Activated T-cell treated with anti-CD3 and anti-CD28 coated beads for 24 hours (primary cell): ENCODE measurements at places on chromosomes 1 and 21.
A peak's percentile ranks its signal among the peaks of the same experiment; 100 is the strongest.

DNA sequence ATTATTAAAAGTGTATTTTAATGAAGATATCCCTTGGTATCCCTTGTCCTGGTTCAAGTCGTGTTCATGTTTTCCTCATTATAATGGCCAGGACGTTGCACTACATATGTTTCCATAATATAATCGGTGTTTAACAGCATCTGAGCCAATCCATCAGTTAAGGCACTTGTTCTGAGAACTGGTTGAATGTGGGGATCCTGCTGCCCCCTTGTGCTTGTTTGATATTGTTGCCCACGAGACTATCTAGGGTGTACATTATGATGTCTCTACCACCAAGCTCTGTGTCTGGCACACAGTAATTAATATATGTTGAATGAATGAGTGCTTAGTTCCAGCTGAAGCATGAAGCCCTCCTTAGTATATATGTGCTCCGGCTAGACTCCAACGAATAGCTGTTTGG, 193.0 kb downstream of the CACNA1E start:
- DNase-seq: no peak

DNA sequence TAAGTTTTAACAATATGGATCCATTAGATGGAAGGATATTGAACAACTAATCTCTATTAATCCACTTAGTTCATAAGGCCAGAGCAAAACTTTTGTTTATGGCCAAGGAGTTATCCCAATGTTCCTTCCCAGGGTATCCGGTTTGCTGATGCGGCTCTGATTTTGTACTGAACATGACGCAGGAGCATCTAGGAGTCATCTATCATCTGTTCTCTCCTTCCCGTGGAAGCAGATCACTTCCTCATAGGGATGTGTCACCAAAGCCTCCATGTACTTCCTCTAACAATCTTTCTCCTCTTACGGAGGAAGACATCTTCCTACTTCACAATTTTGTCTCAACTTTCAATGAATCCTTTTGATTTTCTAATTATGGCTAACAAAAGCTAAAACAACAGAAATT, 206.6 kb downstream of the APP start:
- no peak for DNase-seq

- DNase-seq: no peak
These were observed 286.7 kb downstream of the HLX start for GRCh38 chr1:221165839-221166500.

GRCh38 chr1:64530969-64531692, 61.2 kb downstream of the CACHD1 start:
- DNase-seq: no peak

DNA sequence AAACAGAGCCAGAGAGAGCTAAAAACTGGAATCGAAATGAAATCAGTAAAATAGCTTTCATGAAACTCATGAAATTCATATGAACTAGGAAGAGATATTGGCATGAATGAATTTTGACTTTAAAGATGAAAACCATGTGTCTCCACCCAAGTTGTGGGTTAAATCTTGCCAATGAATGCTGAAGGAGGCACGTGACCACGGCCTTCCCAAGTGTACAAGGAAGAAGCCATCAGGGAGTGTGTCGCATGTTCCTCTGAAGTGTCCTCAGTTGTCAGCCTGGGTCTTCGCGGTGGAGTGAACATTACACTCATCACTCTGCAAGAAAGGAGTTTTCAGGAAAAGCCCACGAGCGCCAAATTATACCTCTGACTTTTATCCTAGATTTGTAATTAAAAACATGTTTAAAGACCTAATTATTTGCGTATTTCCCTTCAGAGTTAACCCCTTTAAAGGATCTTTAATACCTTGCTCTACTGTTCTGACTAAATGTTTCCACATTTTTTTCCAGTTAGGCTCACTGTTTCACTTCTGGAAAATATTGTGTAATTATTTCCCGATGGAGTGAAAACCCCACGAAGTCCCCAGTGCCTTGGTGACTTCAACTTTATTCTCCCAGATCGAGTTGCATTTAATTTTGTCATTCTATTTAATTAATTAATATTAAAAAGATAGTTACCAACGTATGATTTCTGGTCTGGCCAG, 118.3 kb downstream of the DHRS3 start:
- no peak for DNase-seq

- no peak for DNase-seq
These were observed 189.4 kb downstream of the PBX1 start for GRCh38 chr1:164748253-164748899.

GRCh38 chr1:154859151-154859785, 10.8 kb downstream of the KCNN3 start:
- no peak for DNase-seq

GRCh38 chr1:205012391-205013140, 30.4 kb upstream of the CNTN2 start:
- DNase-seq: no peak

DNA sequence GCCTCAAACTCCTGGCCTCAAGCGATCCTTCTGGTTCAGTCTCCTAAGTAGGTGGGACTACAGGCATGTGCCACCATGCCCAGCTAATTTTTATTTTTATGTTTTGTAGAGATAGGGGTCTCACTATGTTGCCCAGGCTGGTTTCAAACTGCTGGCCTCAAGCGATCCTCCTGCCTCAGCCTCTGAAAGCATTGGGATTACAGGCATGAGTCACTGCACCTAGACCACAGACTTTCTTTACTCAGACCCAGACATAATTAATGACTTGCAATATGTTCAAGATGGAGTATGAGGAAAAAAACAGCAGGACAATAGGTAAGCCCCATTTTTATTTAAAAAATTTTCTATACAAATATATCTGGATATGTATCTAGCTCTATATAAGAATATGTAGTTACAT, 13.2 kb downstream of the KANK4 start:
- no peak for DNase-seq

GRCh38 chr1:61158591-61158990, 76.2 kb downstream of the NFIA start:
- DNase-seq: no peak

DNA sequence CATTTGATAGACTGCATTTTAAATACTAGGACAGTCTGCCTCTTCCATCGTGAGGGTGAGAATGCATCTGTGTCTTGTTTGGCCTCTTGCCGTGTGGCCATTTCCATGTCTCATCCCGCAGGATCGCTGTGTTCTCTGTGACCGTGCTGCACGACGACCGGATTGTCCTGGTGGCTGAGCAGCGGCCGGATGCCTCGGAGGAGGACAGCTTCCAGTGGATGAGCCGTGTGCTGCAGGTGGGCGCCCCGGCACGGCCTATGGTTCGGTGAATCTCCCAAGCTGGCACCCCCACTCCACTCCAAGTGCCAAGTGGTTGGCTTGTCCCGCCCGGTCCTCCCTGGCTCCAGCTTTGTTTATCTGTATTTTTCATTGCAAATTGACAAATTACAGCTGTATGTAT, 55.2 kb downstream of the S100B start:
- DNase-seq: no peak

DNA sequence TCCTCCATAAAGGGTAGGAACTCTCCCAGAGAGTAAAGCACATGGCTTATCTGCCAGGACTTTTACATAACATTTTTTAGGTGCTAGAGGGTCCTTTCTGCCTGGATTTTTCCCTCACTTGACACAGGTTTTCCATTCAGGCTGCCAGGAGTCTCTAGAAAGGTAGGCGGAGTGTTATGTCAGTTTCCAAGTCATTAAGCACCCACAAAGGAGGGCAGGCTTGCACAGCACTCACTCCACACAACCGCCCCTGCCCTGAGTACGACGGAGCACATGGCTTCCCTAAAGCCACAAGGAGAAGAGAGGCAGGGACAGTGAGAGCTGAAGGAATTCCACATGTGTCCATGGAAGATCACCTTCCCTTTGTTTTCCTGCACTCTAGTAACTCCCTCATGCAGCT, 55.7 kb downstream of the CAPZB start:
- DNase-seq: no peak

GRCh38 chr1:6646499-6647148, 22.0 kb downstream of the THAP3 start:
- no peak for DNase-seq

DNA sequence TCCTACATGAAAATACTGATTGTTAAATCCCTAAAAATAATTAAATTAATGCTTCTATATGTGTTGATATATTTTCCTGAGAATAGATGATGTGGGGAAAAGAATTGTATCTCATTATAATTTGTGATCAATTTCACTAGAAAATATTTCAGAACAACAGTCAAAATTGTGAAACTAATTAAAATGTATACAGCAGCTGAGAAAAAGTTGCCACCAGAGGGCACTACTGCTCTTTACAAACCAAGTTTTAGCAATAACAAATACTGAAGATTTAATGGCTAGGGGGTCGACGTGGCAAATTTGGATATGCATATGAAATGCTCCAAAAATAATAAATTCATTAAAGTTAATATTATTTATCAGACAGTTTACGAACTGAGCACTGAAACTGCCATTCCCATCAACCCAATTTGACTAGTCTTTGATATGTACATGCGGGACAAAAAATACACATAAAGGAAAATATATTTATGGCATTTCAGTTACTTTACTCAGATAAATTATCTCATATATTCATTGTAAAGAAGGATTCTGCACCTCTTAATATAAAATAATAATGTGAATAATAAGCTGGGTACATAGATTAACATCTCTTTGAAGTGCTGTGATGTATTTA, 96.3 kb upstream of the TMPRSS15 start:
- DNase-seq: peak; percentile 2

DNA sequence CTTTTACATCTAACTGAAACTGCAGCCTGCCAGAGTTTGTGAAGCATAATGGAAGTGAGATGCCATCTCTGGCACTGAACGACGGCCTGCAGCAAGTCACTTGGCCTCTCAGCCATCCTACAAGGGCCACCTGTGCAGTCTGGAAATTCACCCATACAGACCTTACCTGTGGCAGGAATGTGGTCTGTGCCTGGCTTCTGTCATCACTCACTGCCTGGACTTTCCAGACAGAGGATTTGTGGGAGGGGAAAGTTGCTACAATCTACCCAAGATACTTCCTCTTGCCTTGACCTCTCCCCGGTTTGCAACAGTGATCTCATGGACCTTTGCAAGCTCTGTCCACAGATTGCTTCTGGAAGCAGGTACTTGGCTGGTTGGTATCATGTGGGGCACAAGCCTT, 58.4 kb upstream of the ATP1B1 start:
- DNase-seq: no peak

- DNase-seq: no peak
These were observed 63.9 kb downstream of the WDR64 start for GRCh38 chr1:241715956-241716355.

GRCh38 chr1:231720652-231721325, 94.2 kb downstream of the DISC1 start:
- no peak for DNase-seq

DNA sequence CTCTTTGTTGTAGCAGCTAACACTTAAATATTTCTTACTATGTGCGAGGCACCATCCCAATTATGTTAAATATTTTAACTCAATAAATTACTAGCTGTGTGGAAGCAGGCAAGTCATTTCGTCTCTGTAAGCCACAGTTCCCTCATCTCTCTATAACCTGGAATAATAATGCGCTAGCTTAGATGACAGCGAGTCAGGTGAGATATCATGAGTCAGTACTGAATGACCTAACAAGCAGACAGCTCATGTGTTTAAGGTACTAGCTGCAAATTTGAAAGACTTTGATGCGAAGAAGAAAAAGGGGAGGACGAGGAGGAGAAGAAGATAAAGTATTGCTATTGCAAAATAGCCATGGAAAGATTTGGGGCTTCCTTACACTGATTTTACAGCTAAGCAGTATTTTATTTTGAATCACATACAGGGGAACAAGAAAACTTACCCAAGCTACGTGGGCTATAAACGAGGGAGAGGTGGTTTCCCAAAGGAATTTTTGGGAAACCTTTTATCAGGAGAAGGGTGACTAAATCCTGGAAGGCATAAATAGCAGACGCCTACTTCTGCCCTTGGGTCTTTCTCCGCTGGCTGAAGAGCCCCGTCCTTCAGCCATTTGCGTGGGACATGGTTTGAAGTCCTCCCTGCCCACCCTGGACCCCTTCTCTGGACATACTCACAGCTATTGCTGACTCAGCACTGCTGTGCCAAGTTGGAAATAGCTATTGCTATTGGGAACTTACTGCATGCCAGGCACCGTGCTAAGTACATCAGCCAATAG, 8.9 kb downstream of the CITED4 start:
- DNase-seq: no peak

DNA sequence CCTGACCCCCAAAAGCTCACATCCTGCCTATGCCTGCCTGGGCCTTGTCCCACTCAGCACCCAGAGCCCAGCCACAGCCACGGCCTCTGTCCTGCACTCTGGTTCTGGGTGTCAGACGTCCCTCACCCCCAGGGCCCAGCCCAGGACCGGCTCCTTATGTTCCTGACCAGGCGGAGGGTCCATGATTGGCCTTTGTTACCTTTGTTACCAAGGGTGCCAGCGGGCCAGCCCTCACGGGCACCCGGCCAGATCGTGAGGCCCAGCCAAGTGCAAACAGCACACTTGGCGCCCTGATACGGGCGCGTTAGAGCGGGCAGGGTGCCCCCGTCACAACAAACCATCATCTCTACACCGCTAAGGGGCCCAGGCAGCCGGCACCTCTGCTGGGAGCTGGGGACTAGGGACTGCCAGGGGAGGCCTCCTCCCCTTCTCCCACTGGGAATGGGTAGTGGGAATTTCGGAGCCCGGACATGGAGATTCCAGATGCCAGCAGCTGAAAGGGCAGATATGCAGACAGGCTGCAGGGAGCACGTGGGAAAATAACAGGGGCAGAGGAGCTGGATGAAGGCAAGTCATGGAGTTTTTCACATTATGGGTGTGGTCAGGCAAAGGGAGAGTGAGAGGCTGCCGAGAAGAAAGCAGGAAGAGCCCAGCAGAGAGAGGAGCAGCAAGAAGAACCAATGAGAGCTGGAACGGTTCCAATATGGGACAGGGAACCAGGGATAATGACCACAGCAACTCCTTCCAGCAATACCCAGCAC, 22.1 kb downstream of the HSPG2 start:
- no peak for DNase-seq

DNA sequence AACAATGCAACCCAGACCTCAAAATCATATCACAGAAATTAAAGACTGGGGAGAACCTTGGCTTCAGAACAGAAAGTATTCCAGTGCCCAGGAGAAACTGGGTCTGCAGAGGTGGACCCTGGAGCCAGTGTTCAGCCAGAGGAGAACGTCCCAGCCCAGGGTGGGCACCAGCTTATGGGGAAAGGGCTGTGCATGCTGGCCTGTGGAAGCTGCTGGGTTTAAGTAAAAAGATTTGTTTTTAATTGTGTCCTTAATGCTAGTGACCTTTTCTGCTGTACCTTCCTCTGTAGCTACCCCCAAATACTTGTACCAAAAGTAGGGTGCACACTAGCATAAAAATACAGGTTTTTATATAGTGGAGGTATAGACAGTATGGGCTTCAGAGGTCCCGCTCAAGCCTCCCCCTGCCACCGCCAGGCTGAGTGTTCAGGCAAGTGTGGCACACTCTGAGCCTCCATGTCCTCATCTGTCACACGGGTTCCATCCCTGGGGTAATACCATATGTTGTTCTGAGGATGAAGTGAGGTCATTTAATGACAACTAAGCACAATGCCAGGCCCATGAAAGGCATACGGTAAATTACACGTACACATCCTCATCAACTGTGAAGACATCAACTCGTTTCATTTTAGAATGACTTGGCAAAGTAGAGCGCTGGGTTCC, 47.0 kb downstream of the SLC37A1 start:
- no peak for DNase-seq
